ENCODE measurements at places on chromosomes 3 and 15.

GRCh38 chr15:83100097-83100646 is 7.3 kb upstream of the TM6SF1 start:
- no peak for DNase-seq

DNA sequence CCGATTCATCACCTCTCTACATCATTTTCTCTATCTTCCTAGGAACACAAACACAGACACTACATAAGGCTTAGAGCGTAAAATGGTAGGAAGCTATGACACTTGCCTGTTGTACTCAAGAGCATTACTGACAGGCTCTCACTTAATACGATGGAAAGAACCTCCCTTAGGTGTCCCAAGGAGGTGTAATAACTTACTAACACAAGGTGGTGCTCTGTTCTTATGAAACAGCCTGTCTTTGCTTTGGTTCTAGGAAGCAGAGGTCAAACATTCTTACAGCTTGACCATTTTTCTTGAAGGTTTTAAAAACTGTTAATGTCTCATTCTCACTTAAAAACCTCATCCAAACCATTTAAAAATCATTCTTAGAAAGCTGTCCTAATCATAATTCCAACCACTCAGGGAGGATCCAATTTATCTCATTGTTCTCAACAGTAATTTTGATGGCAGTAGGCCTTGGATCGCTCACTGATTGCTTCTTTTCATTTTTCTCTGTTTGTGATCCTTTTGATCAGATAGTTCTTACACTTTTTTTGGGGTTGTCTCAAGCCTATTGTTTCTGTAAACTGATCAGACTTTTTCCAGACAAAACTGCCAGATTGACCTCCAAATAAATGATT is 317.8 kb upstream of the AGTR1 start:
- no peak for DNase-seq

- DNase-seq, result no peak
These were observed 1208.3 kb downstream of the OTOL1 start for GRCh38 chr3:162704799-162705385.

DNA sequence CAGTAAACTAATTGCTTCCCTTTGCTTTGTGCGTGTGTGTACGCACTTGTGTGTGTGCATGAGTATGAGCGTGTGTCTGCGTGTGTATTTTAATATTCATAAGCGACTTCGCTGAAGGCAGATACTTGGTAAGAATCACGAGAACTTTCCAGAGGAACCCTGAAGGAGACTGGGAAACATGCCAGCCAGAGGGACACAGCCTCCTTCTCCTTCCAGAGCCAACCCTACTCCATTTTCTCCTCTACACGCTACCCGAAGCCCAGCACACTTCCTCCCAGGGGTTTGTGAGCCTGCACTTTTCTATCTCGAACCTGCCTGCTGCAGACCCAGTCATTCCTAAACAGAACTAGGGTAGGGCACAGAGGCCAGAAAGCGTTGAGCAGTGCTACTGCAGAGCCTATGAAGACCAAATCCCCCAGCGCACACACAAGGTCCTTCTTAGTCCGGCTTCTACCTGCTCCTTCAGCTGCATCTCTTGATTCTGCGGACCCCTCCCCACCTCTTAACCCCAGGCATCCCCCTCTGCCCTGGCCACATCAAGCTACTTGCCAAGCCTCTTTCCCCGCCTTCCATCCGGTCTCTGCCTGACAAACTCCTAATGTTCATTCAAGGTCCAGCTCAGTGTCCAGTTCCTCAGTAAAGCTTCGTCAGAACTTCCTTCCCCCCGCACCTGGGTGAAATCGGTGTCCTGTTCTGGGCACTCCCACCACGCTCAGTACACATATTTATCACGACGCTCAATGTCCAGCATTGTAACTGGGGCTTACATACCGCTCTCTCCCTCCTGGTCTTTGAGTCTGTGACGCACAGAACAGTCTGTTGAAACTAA is 191.8 kb downstream of the FAM43A start:
- DNase-seq, result no peak

DNA sequence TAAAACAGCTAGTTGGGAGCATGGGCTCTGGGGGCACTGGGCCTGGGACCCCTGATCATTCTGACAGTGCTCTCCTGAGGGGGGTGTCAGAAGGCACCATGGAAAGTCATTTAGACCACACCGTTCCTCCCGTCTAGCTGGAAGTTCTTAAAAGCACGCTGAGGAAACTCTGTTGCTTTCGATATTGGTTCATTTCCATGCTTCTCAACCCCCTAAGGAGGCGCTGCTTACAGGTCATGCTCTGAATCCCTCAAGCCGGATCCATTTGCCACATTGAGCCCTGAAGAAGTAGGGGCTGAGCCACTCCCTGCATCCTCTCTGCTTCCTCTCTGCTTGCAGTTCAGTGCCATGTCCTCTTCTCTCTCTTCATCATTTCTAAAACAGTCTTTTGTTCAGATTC is 187.2 kb downstream of the CACNA2D3 start:
- no peak for DNase-seq

DNA sequence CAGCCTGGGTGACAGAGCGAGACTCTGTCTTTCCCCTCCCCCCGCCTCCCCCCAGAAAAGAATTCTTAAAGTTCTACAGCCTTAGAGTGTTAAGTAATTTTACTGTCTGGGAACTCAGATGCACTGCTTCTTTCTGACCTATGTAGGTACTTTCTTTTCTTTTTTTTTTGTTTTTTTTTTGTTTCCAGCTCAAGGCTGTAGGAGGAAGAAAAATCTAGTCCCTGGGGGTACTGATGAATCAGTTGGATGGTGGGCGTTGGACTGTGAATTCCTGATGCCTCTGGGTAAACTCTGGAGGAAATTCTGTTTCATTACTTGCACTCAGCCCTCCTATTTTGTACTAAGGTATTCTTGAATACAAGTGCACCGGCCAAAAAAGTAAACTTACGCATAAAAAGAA is 10.8 kb downstream of the GHRL start:
- no peak for DNase-seq

DNA sequence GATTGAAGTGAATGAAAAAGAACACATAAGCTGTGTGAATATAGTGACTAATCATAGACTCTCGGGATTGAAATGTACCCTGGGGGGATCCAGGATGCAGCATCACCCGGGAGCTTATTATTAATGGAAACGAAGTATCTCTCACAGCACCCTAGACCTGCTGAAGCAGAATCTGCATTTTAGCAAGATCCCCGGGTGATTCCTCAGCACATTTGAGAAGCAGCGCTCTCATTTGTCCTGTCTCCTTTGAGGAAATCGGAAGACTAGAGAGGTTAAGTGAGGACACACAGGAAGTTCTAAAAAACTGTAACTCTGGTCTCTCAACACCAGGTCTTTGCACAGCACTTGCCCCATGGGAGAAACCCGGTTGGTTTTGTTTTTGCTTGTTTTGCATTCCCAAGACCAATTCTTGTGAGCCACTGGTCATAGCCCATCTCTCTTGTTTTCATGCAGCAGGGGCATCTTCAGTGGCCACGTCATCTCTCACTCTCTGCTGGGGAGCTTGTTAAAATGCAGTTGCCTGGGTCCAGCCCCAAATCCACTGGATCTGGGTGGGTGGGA is 30.2 kb downstream of the ZNF710 start:
- peak; percentile 54 for DNase-seq
